ENCODE measurements at places on chromosomes 1 and 21. TPM values are rescaled to one million over a fixed set of nuclear protein-coding genes. Genes with fewer than 3 reads are reported as not detected.

The MIA3 gene
- total RNA-seq, result 69.3 TPM

The DFFB gene
- total RNA-seq, result 19.6 TPM

The GBP3 gene
- 24.9 TPM for total RNA-seq

The TMEM240 gene
- 0.87 TPM for total RNA-seq

DNA sequence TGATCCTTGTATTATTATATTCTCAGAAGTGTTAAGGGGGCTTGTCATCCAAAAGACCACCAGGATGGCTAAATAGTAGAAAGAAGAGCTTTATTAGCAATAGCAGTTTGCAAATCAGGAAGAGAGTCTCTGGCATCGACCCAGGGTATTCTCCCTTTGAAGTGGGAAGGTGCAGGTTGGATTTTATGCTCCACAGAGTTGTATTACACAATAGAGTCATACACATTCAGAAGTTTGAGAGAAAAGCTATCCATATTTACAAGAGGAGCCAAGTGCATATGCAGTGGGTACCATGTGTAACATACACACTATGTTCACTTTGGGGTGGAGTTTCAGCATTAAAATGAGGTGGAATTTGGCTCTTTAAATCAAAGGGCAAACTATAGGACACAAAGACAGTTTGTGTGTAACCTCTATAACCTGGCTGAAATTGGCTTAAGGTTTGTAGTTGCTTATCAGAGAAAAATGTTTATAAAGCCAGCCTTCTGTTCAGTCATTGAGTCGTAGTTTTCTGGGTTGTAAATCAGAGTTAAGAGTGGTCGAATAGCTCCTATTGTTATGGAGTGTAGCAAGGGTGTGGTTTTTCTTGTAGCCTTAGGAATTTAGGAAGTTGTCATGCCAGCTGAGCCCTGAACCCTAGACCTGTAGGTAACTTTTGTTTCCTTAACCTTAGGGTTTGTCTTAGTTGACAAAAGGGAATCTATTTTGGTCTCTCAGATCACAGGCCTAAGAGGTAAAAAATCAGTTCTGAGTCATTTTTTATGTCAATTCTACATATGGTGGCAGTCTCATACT lies 125.3 kb downstream of the DNM3 start:
- DNase-seq, result peak; percentile 19

DNA sequence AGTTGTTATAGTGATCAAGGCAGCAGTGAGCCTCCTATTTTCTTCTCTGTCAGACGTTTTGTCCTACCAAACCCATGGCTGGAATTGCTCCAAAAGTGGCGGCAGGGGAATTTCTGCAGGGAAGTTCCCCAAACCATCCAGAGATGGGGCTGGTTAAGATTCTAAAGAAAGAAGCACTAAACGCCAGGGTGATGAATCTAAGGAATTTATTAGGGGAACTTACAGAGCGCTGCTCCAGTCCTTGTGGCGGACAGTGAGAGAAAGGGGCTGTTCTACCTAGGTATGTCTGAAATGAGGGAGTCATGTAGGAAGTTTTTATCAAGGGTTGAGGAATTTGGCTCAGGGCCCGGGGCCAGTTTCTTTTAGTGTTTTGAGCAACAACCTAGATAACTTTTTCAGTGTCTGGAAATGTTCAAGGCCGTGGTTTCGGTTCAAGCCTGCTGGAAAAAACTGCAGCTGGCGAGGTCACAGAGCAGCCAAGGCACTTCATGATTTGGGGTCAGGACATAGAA lies 222.4 kb upstream of the B3GALT2 start:
- DNase-seq, result no peak

DNA sequence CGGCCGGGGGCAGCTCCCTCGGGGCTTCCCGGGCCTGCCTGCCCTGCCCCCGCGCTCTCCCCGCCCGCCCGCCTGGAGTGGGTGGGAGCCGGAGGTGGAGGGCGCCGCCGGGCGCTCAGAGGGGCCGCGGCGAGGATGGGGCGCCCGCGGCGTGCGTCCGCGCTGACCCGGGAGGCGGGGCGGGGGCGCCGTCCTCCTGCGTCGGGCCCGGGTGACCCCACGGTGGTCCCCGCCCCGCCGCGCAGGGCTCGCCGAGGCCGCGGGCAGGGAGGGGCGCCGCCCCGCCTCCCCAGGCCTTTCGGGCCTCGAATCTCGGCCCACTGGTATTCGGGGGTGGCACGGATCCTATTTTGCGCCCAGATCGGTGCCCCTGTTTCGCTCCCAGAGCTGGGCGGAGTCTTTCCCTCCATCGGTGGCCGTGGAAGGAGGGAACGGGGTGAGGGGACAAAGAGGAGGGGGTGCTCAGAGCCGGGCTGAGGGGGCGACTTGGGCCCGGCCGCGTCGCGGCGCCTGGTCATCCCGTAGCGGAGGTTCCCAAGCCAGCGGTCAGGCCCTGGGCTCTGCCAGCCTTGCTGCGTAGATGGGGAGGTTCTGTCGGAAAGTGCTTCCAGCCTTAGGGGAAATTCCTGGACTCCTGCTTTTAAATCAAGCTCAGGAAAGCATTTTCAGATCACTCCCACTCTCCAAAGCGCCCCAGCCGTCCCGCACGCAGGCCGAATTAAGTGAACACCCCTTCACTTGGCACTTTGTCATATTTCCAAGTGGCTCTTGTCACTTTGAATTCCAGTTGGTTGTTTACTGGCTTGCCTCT lies 545 bp downstream of the PATJ start:
- DNase-seq, result peak; percentile 34

- DNase-seq, result no peak
These were observed 37.8 kb downstream of the TTC13 start for GRCh38 chr1:230940848-230941247.

- no peak for DNase-seq
These were observed 608.3 kb upstream of the ZP4 start for GRCh38 chr1:238499021-238499420.

DNA sequence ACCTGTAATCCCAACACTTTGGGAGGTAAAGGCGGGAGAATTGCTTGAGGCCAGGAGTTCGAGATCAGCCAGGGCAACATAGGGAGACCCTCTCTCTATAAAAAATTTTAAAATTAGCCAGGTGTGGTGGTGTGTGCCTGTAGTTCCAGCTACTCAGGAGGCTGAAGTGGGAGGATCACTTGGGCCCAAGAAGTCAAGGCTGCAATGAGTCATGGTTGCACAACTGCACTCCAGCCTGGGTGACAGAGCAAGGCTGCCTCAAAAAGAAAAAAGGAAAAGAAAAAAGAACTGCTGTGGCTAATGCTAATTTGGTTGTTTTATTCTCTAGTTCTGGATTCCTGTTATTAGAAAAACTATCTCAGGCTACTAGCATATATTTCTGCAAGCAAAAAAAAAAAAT lies 29.8 kb downstream of the DBT start:
- peak; percentile 11 for DNase-seq

DNA sequence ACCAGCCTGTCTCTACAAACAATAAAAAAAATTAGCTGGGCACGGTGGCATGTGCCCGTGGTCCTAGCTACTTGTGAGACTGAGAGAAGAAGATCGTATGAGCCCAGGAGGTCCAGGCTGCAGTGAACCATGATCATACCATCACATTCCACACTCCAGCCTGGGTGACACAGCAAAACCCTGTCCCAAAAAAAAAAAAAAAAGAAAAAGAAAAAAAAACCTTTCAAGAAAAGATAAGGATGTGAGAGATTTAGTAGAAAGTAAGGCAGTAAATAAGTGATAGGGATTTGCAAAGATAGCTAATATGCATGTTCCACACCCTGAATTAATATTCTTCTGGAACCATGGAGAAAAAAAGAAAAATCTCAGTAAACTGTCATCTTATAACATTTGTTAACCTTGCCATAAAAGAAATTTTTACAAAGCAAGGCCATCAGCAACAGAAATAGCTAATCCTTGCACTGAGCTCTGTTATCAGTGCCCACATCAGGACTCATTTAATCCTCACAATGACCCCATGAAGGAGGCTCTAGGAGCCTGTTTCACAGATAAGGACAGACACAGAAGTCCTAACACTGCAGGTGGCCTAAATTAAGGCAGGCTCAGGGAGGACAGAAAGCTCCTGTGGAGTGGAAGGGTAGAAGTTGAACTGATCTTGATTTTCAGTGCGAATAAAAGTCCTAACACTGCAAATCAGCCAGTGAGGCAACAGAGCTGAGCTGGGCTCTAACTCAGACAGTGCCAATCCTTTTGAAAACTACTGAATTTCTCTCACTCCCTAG lies 7.6 kb downstream of the GNB1 start:
- DNase-seq, result no peak

- no peak for DNase-seq
These were observed 76.7 kb upstream of the ARHGEF16 start for GRCh38 chr1:3377604-3378279.

- no peak for DNase-seq
These were observed 78.3 kb downstream of the VWA5B1 start for GRCh38 chr1:20368866-20369470.

GRCh38 chr21:33380483-33380998 lies 22.7 kb upstream of the IFNGR2 start:
- DNase-seq, result peak; percentile 99

DNA sequence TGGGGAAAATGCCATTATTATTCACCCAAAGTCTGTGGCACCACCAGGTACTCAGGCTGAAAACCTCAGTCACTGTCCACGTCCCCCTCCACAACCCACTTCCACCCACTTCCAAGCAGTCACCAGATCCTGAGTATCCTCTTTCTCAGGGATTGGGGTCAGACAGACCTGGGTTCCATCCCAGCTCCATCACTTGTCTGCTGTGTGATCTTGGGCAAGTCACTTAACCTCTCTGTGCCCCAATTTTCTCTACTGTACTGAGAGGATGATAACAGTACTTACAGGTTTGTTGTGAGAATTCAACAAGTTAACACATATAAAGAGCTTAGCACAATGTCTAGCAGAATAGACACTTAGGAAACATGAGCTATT lies 29.7 kb upstream of the FOXO6 start:
- DNase-seq, result no peak

- peak; percentile 90 for DNase-seq
These were observed 42.5 kb downstream of the LGR6 start for GRCh38 chr1:202235856-202236837.

GRCh38 chr1:155308493-155309422 lies at the start of gene FDPS:
Gene FDPS (plus strand): TSS chr1:155308866. CDS start chr1:155309790, 924 bp downstream.
- DNase-seq, result peak; percentile 100

Data from PC-3 (cell line).